ENCODE measurements at places on chromosomes 16 and 17. TPM values are rescaled to one million over a fixed set of nuclear protein-coding genes. Genes with fewer than 3 reads are reported as not detected.

The TNRC6A gene
- 49.1 TPM for total RNA-seq

The CACNG1 gene
- total RNA-seq: not detected

The LYRM9 gene
- total RNA-seq: 20.9 TPM

The MYO15B gene
- total RNA-seq: 5.6 TPM

The KAT7 gene
- total RNA-seq: 43.3 TPM

The GPR139 gene
- not detected for total RNA-seq

The TEKT5 gene
- 0.22 TPM for total RNA-seq

The KCNH4 gene
- not detected for total RNA-seq

The KRT40 gene
- not detected for total RNA-seq

The CES3 gene
- total RNA-seq: not detected

The TPSG1 gene
- not detected for total RNA-seq

The CD300LB gene
- total RNA-seq: not detected

The LITAF gene
- 80.6 TPM for total RNA-seq

The CBX4 gene
- 10.5 TPM for total RNA-seq

The RPS6KB1 gene
- total RNA-seq: 28.8 TPM

The FOXO3B gene
- total RNA-seq: 6.1 TPM

The HIGD1B gene
- not detected for total RNA-seq

The KRTAP4-9 gene
- not detected for total RNA-seq

The SDR42E1 gene
- total RNA-seq: 9.9 TPM

The EFTUD2 gene
- 98.5 TPM for total RNA-seq

The ADAP2 gene
- 0.22 TPM for total RNA-seq

Measured in articular chondrocyte of knee joint (primary cell).